ENCODE measurements at places on chromosomes 3 and 15.

- no peak for DNase-seq
Observed at GRCh38 chr3:50338965-50339364, 1.7 kb downstream of the RASSF1 start.

DNA sequence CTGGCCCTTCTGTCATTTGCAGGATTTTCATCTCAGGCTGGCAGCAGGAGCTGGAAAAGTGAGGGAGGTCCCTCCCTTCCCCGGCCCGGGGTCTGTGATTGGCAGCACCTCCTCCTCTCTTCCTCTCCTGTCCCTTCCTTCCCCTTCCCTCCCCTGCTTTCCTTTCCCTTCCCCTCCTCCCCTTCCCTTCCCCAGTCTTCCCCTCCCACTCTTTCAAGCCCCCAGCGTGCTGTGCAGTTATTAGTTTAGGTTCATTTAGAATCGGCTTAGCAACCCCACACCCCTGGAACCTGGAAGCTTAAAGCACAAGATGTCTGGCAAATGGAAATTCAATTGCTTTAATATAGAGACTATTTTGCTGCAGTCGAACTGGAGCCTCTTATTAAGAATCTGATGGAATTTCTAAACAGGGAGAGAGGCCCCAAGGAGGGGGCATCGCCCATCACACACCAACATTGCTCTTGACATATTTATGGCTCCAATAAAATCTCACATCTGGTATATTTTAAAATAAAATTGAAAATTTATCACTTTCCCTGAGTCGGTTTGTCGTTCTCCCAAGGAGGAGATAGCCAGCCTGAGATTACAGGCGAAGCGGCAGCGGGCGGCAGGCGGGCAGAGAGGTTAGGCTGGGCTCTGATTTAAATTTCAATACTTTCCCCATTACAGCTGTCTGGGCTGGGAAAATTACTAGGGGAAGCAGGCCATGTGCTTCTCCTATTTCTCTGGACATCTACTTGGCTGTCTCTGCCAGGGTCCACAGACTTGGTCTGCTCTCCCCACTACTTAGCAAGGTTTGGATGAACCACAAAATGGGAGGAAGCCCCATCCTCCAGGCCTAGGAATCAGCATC lies 98.9 kb downstream of the LINGO1 start:
- DNase-seq = no peak

- no peak for DNase-seq
Observed at GRCh38 chr15:23954931-23955330, 267.8 kb upstream of the NDN start.

- peak; percentile 83 for DNase-seq
Observed at GRCh38 chr3:48507256-48508061, 3.5 kb upstream of the SHISA5 start.

GRCh38 chr3:127822041-127822681 lies at the start of gene MGLL:
TSS of gene MGLL (minus strand) at chr3:127822515. CDS start at chr3:127822318, 197 bp downstream.
- no peak for DNase-seq

All from CD4-positive, alpha-beta T cell treated with Interleukin-12 subunit alpha and Interleukin-12 subunit beta, for 1 hour (primary cell).